ENCODE measurements at places on chromosomes 11 and 22. TPM values are rescaled to one million over a fixed set of nuclear protein-coding genes. Genes with fewer than 3 reads are reported as not detected.

Gene CCDC188
- total RNA-seq, result 6.4 TPM

Gene KIAA1671
- total RNA-seq, result 29.4 TPM

Gene MED19
- 19.1 TPM for total RNA-seq

Gene CRYBB3
- not detected for total RNA-seq

Gene GDPD4
- total RNA-seq, result not detected

Gene ASRGL1
- 28.3 TPM for total RNA-seq

Gene ACTN3
- 0.09 TPM for total RNA-seq

Gene OR52N5
- total RNA-seq, result not detected

Gene PGA4
- not detected for total RNA-seq

Gene P2RY2
- 4.0 TPM for total RNA-seq

Gene DEUP1
- total RNA-seq, result not detected

Gene DNAJB7
- not detected for total RNA-seq

Gene PPME1
- total RNA-seq, result 39.1 TPM

Gene SRPRA
- 40.0 TPM for total RNA-seq

Gene PAX6
- total RNA-seq, result not detected

Gene PRMT3
- 13.6 TPM for total RNA-seq

Gene L3MBTL2
- total RNA-seq, result 22.6 TPM

Gene OR51A2
- not detected for total RNA-seq

Gene MUC6
- not detected for total RNA-seq

Gene GGT5
- 6.7 TPM for total RNA-seq

Gene OSBP2
- total RNA-seq, result 5.6 TPM

Gene HEPHL1
- total RNA-seq, result not detected

Gene PARVB
- 109 TPM for total RNA-seq

Gene FOLR2
- total RNA-seq, result not detected

Gene LBHD1
- 2.6 TPM for total RNA-seq

Gene DEFB131B
- total RNA-seq, result not detected

Gene APLNR
- under 0.01 TPM for total RNA-seq

Gene ADM
- 241 TPM for total RNA-seq

Gene ELFN2
- total RNA-seq, result 0.47 TPM

Gene SYT9
- 0.27 TPM for total RNA-seq

Gene OTUB1
- total RNA-seq, result 57.6 TPM

Gene MYBPC3
- not detected for total RNA-seq

Gene VSIG10L2
- total RNA-seq, result not detected

Gene ANO1
- total RNA-seq, result 0.09 TPM

Gene OR9Q2
- total RNA-seq, result not detected

Gene KRTAP5-5
- total RNA-seq, result not detected

Gene FOLR1
- total RNA-seq, result not detected

Gene RAC2
- 20.8 TPM for total RNA-seq

Measured in endothelial cell of coronary artery (primary cell).